ENCODE measurements at places on chromosomes 1 and 21. TPM values are rescaled to one million over a fixed set of nuclear protein-coding genes. Genes with fewer than 3 reads are reported as not detected.

OR6K3 gene
- not detected for polyA plus RNA-seq

ARHGEF11 gene
- 17.7 TPM for polyA plus RNA-seq

FAM72D gene
- polyA plus RNA-seq: 1.2 TPM

GPR37L1 gene
- polyA plus RNA-seq: 0.06 TPM

LCE1B gene
- not detected for polyA plus RNA-seq

GNL2 gene
- polyA plus RNA-seq: 8.8 TPM

LHX8 gene
- polyA plus RNA-seq: not detected

OR2T2 gene
- polyA plus RNA-seq: not detected

RAD54L gene
- not detected for polyA plus RNA-seq

CHAF1B gene
- 0.19 TPM for polyA plus RNA-seq

TADA1 gene
- polyA plus RNA-seq: 7.9 TPM

OXCT2 gene
- 0.38 TPM for polyA plus RNA-seq

MYOC gene
- not detected for polyA plus RNA-seq

C1QC gene
- 7.0 TPM for polyA plus RNA-seq

DCST1 gene
- polyA plus RNA-seq: not detected

MX2 gene
- 43.1 TPM for polyA plus RNA-seq

RNF207 gene
- polyA plus RNA-seq: not detected

GJA4 gene
- not detected for polyA plus RNA-seq

OR2T35 gene
- polyA plus RNA-seq: not detected

TMEM79 gene
- 1.2 TPM for polyA plus RNA-seq

ST3GAL3 gene
- polyA plus RNA-seq: 4.5 TPM

HORMAD1 gene
- 0.90 TPM for polyA plus RNA-seq

LRRC3 gene
- 0.41 TPM for polyA plus RNA-seq

TIE1 gene
- not detected for polyA plus RNA-seq
